ENCODE measurements at places on chromosomes 16 and 17.

DNA sequence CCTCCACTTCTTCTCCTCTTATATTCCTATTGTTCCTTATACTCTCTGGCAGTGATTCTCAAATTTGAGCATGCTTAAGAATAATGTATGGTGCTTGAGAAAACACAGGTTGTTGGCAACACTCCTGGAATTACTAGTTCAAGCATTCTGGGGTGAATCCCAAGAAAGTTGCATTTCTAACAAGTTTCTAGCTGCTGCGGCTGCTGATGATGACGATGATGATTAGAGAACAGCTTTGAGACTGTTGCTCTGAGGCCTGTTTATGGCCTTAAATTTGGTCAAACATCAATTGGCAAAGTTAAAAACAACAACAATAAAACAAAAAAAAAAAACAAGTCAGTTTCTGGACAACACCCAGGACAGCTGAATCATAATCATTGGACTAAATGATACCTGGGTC lies 961.9 kb downstream of the CDH11 start:
- DNase-seq = no peak

GRCh38 chr16:3020604-3021448 lies 658 bp downstream of the TNFRSF12A start:
- DNase-seq = no peak

GRCh38 chr17:82693168-82693867 lies 5.2 kb downstream of the RAB40B start:
- no peak for DNase-seq

GRCh38 chr17:82287868-82288801 lies 14.6 kb upstream of the CSNK1D start:
- DNase-seq = no peak

GRCh38 chr17:4172356-4172755 lies 29.4 kb downstream of the CYB5D2 start:
- DNase-seq = no peak

DNA sequence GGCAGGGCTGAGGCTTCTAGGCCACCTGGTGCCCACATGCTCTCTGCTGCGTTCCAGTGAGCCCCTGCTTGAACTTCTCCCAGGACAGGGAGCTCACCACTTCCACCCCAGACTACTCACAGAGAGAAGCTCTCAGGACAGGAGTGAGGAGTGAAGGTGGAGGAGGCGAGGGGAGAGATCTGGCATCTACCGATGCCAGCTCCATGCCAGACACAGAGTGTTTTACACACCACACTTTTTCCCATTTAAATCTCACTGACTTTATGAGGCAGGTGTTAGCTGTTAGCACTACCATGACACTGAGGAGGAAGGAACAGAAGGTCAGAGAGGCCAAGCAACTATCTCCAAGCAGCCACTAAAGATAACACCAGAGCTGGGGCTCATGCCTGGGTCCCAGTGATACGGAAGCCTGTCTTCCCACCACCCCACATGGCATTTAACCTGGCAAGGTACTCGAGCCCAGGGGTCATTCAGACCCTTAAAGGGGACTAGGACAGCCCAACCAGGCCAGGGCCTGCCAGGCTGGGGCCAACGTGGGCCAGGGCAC lies 6.8 kb downstream of the FAM83G start:
- DNase-seq = no peak

DNA sequence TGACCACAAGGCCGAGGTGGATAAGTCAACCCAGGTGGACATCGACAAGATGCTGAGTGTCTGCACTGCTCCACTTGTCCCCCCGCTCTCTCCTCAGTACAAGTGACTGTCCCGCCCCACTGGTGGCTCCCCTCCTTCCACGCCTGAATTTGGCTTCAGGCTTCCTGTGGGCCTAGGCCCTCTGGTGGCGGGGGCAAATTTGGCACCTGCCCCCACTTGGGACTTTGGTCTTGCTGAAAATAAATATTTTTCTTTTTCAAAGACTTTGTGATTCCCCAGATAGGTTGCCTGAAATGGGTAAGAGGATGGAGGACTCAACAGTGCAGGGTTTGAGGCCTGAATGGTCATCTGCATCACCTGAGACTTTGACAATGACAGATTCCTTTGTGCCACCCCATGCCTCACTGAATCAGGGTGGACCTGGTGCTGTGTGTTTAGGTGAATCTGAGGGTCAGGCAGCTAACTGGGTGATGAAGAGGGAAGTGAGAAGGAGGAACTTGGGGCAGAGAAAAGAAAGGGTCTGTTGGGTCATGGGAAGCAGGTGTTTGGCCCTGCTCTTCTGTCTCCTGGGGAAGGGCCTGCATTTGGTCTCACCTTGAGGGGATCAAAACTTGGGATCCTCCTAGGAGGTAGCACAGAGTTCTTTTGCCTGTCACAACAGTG lies 2.0 kb downstream of the C16orf86 start:
- no peak for DNase-seq

DNA sequence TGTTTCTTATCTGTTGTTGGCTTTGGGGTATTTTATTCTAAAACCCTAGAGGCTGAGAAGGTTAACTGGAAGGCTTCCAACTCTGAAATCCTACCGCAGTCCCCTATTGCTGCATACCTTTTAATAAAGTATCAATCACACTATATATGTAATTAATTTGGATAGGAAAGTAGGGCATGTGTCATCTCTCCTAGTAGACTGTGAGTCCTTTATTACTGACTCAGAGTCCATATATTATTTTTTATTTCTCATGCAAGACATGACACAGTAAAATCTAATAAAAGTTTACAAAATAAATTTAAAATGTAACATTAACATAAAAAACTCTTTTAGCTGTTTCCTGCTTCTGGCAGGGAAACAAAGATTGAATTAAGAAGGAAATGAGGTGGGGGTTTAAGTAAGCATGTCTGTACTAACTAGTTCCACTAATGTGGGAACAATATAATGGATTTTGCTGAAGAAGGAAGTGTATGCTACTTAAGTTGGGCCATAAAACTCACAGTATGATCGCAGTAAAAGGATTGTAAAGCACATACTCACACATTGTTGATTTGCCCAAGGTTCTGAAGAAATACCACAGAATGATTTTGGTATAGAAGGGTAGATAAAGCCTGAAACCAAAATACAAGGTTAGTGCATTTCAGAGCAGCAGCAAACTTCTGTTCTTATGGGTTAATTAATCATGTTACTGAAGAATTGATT lies 97.6 kb upstream of the HLF start:
- DNase-seq = no peak

DNA sequence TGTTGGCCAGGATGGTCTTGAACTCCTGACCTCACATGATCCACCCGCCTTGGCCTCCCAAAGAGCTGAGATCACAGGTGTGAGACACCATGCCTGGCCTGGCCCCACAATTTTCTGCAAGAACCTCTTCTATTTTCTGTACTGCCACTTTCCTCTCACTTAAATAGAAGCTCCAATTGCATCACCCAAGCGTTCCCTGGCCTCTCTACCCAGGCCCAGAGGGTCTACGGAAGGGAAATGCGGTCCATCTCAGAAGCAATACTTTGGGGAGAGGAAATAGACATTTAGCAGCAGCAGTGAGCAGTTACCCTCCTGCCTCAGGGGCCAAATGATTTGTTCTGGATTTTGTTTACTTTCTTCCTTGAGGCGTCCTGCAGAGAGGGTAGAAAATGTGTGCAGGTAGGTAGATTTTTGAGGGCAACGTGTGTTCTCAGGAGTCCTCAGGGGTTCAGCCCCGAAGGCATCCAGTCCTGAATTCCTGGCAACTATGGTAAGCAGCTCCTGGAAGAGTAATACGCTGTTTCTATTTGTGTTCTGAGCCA lies 11.0 kb downstream of the SLC6A4 start:
- no peak for DNase-seq

- no peak for DNase-seq
Observed at GRCh38 chr17:60248618-60249289, 99.0 kb downstream of the CA4 start.

- DNase-seq = peak; percentile 33
Observed at GRCh38 chr17:40097931-40098845, 2.2 kb downstream of the NR1D1 start.
